ENCODE measurements at places on chromosomes 1 and 21. TPM values are rescaled to one million over a fixed set of nuclear protein-coding genes. Genes with fewer than 3 reads are reported as not detected.

Gene SELE
- not detected for total RNA-seq

Gene FCRLB
- 0.59 TPM for total RNA-seq

Gene LCA5L
- total RNA-seq = not detected

Gene RIPK4
- total RNA-seq = not detected

Gene NEGR1
- not detected for total RNA-seq

Measured in T-helper 2 cell treated with Interferon-gamma antibody and Interleukin-4, amounts not matched to agents 100 ng/mL and 5 ng/mL, for 36 hours (primary cell).